ENCODE measurements at places on chromosomes 12 and 14.

- no peaks in the 10 kb centered on the region for H3K4me1 ChIP-seq
- no peaks in the 10 kb centered on the region for H3K27me3 ChIP-seq
- no peak overlapping the region for H3K27ac ChIP-seq
Measured at GRCh38 chr14:33661101-33661500, 289.8 kb downstream of the EGLN3 start.

GRCh38 chr12:78933014-78933413 is 68.4 kb downstream of the SYT1 start:
- H3K4me3 ChIP-seq = no peak overlapping the region
- no peaks in the 10 kb centered on the region for H3K27me3 ChIP-seq
- no peaks in the 10 kb centered on the region for H3K36me3 ChIP-seq

GRCh38 chr12:52833922-52834726 is at the start of gene KRT79:
Gene KRT79 (minus strand): TSS chr12:52834311. CDS start chr12:52834260, 51 bp downstream.
- H3K36me3 ChIP-seq = no peaks in the 10 kb centered on the region
- no peak for DNase-seq
- H3K27me3 ChIP-seq = no peaks in the 10 kb centered on the region
- H3K4me1 ChIP-seq = no peaks in the 10 kb centered on the region

GRCh38 chr14:32473464-32473855 is 144.4 kb downstream of the AKAP6 start:
- no peaks in the 10 kb centered on the region for H3K4me1 ChIP-seq
- peak; percentile 58 for DNase-seq
- no peak overlapping the region for H3K27ac ChIP-seq
- no peaks in the 10 kb centered on the region for H3K36me3 ChIP-seq
- H3K4me3 ChIP-seq = no peak overlapping the region

GRCh38 chr14:49863487-49864281 is 11.1 kb upstream of the NEMF start:
- no peaks in the 10 kb centered on the region for H3K36me3 ChIP-seq
- H3K27ac ChIP-seq = no peak overlapping the region
- no peaks in the 10 kb centered on the region for H3K4me1 ChIP-seq
- peaks cover 2% of the 10 kb centered on the region for H3K27me3 ChIP-seq

All from endodermal cell (in vitro differentiated cells).